NK-92 treated with Interleukin-12 subunit alpha and Interleukin-12 subunit beta, amount 100 ng/mL, for 24 hours (cell line): ENCODE measurements at places on chromosomes 12 and 14.

DNA sequence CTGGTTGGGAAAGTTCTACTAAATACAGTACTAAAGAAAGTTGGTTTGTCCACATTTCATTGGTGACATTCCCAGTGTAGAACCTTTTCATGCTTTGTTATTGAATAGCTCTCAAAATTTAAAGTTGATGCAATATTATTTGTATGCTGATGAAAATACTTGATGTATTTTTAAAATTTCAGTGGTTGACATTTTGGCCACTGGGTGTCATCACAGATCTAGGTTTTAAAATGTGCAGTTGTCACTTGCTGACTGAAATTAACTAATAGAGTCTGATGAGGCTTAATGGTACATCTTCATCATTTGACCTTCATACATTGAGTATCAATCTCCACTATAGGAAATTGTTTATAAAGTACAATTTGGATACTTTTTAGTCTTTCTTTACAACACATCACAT lies 37.1 kb downstream of the CMAS start:
- no peak for DNase-seq

GRCh38 chr14:51208982-51209381 lies 31.1 kb upstream of the TMX1 start:
- DNase-seq, result no peak

DNA sequence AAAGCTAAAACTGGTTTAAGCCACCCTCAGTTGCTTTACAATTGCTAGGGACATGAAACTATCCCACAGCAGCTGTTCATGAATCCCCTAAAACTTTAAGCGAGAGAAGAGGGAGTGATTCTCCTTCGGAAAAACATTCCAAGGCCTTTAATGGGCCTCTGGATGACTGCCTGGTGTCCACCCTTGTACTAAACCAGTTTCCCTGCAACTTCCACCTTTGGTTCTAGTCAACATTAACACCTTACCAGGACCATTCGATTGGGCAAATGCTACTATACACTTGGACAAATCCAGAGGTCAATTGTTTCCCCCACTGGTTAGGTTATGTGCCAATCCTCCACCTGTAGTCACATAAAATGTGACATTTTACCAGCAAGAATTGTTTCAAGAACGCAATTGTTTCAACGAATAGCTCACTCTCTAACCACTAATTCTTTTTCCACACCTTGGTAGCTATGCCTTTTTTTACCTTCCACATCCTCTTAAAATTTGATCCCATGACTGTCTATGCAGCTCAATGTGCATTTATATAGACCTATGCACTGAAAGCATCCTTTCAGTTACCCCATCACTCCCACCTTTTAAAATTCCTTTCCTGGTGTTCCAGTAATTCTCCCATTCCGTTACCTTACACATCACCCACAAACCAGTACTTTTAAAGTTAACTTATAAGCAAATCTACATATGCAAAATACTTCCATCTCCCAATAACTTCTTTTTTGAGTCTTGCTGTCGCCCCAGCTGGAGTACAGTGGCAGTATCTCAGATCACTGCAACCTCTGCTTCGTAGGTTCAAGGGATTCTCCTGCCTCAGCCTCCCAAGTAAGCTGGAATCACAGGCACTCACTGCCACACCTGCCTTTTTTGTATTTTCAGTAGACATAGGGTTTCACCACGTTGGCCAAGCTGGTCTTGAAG lies 3.6 kb downstream of the UBC start:
- no peak for DNase-seq

DNA sequence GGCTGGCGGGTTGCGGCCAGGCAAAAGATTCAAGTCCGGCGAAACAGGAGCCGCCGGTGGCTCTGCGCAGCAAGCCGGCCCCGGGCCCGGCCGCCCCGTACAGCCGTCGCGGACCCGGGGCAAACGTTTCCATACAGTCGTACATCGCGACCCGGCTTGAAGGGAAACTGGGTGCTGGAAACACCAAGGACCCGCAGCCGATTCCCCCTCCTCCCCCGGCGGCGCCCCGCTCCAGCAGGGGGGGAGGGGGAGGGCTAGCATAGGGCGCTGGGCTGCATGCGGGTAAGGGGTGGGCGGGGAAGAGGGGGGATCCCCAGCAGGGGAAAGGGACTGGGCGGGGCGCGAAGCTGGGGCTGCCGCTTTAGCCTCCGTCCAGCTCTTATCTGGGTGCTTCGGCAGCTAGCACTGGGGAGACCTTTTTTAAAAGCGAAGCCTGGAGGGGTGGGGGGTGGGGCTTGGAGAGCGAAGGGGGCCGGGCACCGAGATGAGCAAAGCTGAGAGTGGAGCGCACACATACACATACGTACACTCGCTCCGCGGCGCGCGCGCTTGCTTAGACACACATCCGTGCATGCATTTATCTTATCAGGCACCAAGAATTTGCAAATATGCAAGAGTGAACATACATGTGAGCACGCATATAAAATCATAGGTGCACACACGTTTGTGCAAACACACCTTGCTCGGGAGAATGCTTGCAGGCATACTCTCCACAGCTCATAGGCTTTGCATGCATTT lies 11.9 kb downstream of the RARG start:
- DNase-seq, result no peak

GRCh38 chr12:2673966-2674810 lies 120.6 kb upstream of the FKBP4 start:
- DNase-seq, result no peak

- DNase-seq, result no peak
Measured at GRCh38 chr12:22016982-22017381, 29.0 kb upstream of the CMAS start.

GRCh38 chr12:124317400-124317799 lies 22.5 kb downstream of the RFLNA start:
- no peak for DNase-seq

DNA sequence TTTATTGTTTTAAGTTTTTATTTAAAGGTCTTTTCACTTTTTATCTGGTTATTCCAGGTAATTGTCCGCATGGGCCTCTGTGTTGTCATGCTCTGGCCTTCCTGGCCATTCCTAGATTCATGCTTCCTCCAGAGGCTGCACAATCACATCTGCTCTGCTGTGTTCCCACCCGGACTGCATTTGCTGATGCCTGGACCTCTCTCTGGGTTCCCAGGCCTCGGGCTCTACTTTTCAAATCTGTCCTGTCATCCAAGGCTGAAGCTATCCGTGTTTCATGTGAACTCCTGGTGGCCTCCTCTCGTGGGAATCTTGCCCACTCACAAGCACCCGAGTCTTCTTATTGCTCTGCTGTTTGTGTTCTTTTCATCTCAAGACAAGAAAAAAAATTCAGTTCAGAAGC lies 16.1 kb upstream of the VDR start:
- DNase-seq, result no peak
